Cardiac muscle cell (in vitro differentiated cells and primary cell): ENCODE measurements at places on chromosomes 5 and 9. TPM values are rescaled to one million over a fixed set of nuclear protein-coding genes. Genes with fewer than 3 reads are reported as not detected.

DNA sequence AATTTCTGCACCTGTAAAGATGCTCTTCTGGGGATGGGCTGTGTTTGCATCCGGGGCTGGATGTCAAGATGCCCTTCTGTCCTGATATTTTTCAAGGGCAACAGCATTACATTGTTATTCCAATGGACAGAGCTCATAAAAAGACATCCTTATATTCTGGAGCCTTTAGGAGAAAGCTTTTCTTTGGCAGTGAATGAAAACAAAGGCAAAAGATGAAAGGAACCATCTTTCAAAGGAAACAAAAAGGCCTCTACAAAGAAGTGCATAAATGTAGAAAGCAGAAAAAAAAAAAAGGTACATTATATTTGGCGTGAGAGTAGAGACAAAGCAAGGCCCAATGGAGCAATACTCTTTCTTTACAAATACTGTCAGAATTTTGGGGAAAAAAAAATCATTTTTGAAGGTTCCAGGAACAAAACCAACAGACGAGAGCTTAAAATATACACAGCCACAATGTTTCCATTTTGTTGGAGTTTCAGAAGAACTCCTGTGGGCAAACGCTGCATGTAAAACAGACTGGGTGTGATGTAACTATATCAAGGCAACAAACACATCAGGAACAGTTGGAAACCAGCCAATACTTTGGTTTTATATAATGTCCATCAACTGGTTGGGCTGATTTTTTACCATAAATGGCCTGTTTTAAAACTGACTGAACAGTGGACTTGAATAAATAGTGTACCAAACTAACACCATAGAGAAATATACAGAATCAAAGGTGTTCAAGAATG is 885.6 kb upstream of the DMAC1 start:
- no peak overlapping the region for H3K4me3 ChIP-seq
- DNase-seq: no peak
- peaks cover 14% of the 10 kb centered on the region for H3K4me1 ChIP-seq

DNA sequence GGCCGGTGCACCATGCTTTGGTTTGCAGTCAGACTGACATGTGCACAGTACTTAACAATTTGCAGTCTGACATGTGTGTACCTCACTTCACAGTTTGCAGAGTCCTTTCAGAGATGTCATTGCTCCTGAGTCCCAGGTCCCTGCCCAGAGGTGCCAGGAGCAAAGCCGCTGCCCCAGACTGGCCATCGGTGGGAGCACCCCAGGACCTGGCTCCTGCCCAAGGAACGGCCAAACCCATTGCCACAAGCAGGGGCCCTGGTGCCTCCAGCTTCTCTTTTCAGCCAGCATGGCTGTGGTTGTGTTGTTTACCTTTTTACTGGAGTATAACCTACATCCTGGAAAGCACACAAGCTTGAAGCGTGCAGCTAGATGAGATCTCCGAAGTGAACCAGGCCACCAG is 28.6 kb downstream of the RASGEF1C start:
- H3K27ac ChIP-seq: no peak overlapping the region
- DNase-seq: no peak
- H3K27me3 ChIP-seq: no peaks in the 10 kb centered on the region

DNA sequence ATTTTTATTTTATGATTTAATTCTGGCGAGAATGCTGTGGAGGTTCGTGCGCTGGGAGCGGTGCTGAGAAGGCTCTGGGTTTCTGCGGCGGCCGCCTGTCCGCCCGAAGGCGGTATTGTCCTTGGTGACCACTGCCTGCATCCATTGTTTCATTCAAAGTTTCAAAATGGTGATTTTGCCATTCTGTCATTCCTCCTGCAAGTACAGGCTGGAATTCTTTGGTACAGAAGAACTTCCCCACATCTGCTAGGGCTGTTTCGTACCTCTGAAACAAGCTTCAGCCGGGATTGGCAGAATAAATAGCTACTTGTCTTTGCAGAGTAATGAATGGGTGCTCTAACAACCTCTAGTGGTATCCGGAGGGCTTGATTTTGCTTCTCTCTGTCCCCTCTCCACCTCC is 112.6 kb upstream of the CACNA1B start:
- no peaks in the 10 kb centered on the region for H3K27me3 ChIP-seq
- no peak for DNase-seq
- no peak overlapping the region for H3K4me3 ChIP-seq
- peaks cover 25% of the 10 kb centered on the region for H3K36me3 ChIP-seq

The ANKDD1B gene
- 0.09 TPM in 1 of 2 replicates, not detected in the other for total RNA-seq

GRCh38 chr9:121776739-121777637 is 125.6 kb downstream of the DAB2IP start:
- no peak overlapping the region for H3K4me3 ChIP-seq
- no peak overlapping the region for H3K27ac ChIP-seq
- H3K36me3 ChIP-seq: peaks cover 49% of the 10 kb centered on the region
- DNase-seq: no peak
- peaks cover 15% of the 10 kb centered on the region for H3K4me1 ChIP-seq
- H3K27me3 ChIP-seq: no peaks in the 10 kb centered on the region

GRCh38 chr5:131545845-131546244 is 89.2 kb downstream of the RAPGEF6 start:
- no peaks in the 10 kb centered on the region for H3K27me3 ChIP-seq
- no peak overlapping the region for H3K4me3 ChIP-seq
- no peak overlapping the region for H3K27ac ChIP-seq
- H3K36me3 ChIP-seq: peaks cover 7% of the 10 kb centered on the region
